CD8-positive, alpha-beta memory T cell (primary cell): ENCODE measurements at places on chromosomes 5 and 9.
A peak's percentile ranks its signal among the peaks of the same experiment; 100 is the strongest.

GRCh38 chr9:94568250-94568889 lies 13.5 kb downstream of the PCAT7 start:
- DNase-seq, result no peak
- no peak overlapping the region for H3K27ac ChIP-seq
- H3K4me1 ChIP-seq, result no peaks in the 10 kb centered on the region
- no peaks in the 10 kb centered on the region for H3K36me3 ChIP-seq
- no peak overlapping the region for H3K4me3 ChIP-seq

- no peak overlapping the region for H3K27ac ChIP-seq
- H3K4me3 ChIP-seq, result no peak overlapping the region
- no peaks in the 10 kb centered on the region for H3K27me3 ChIP-seq
Observed at GRCh38 chr5:72156946-72157624, 49.8 kb downstream of the MAP1B start.

- peaks cover 15% of the 10 kb centered on the region for H3K4me1 ChIP-seq
- H3K4me3 ChIP-seq, result no peak overlapping the region
- no peak for DNase-seq
- no peak overlapping the region for H3K27ac ChIP-seq
- H3K27me3 ChIP-seq, result no peaks in the 10 kb centered on the region
- peaks cover 79% of the 10 kb centered on the region for H3K36me3 ChIP-seq
Observed at GRCh38 chr9:89356782-89357181, 38.5 kb downstream of the SECISBP2 start.

DNA sequence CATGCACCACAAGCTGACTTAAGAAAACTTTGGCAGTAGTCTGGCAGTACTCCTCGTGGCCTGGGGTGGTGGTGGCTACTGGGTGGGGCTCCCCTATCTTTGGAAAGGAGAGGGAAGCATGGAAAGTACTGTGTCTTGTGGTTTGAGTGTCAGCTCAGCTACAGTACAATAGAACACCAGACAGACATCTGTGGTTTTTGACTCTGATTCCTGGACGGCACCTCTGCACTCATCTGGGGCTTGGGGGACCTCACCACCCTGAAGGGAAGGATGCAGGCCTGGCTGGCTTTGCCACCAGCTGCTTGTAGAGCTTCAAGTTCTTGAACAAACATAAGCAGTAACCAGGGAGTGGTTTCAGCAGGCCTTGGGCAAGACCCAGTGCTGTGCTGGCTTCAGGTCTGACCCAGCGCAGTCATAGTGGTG lies 40.6 kb downstream of the TNFSF8 start:
- no peaks in the 10 kb centered on the region for H3K27me3 ChIP-seq
- DNase-seq, result no peak
- H3K36me3 ChIP-seq, result no peaks in the 10 kb centered on the region
- H3K27ac ChIP-seq, result no peak overlapping the region
- peaks cover 47% of the 10 kb centered on the region for H3K4me1 ChIP-seq

DNA sequence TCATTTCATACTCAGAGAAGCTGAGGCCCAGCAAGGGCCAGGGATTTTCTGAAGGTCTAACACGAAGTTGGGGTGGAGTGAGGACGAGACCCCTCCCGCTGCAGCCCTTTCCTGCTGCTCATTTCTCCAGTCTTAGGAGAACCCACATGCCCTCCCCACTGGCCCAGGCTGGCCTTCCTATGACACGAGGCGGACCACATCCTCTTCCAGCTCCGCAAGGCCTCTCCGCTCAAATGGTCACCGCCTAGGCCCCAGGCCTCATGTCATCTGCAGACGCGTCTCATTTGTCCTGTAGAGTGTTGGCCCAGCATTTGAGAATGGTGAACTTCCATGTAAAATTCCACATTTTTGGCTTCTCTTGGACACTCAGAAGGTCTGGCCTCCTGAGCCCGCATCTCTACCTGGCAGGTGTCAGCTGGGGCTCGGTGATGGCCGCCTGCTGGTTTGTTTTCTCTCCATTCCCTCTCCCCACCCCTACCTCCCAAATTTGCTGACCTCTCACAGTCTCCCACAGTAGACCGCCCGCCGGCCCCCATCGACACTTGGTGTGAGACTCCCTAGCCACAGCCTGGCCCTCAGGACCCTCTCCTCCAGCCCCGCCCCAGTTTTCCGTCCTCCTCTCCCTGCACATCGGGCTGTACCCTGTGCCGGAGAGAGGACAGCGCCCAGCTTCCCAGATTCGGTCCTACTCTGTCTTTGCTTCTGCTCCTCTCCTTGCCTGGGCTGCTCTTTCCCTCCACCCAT lies 51.7 kb downstream of the ERGIC1 start:
- H3K27ac ChIP-seq, result no peak overlapping the region
- no peaks in the 10 kb centered on the region for H3K27me3 ChIP-seq
- H3K36me3 ChIP-seq, result no peaks in the 10 kb centered on the region
- no peak for DNase-seq
- H3K4me1 ChIP-seq, result no peaks in the 10 kb centered on the region
- no peak overlapping the region for H3K4me3 ChIP-seq

DNA sequence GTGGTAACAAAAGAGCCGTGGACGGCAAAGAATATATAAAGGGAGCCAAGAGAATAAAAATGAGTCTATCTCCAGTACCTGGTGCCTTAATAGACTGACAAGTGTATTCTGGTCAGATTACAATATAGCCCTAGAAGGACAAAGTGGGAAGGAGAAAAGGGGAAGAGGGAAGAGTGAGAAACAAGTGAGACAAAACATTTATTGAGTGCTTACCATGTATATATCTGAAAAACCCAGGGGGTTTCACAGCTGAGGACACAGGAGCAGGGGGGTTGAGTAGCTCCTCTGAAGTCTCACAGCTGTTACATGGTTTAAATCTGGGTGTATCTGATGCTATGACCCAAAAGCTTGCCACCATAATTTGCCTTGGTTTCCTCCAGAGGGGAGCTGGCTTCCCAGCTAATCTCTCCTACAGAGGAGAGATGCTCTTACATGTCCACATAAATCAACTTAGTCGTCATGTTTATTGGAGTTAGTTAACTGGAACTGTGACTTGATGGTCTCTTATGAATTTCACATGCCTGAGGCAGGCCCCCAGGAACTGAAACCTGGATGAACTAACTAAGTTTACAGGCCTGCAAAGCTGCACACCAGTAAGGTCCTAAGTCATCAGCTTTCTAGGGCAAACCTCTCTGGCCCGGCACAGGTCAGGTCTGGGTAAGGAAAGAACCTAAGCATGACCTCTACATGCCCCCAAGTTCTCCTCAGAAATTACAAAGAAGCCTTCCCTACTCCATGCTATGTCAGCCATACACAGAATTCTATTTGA lies 15.5 kb downstream of the SIL1 start:
- no peak overlapping the region for H3K27ac ChIP-seq
- DNase-seq, result no peak
- no peaks in the 10 kb centered on the region for H3K4me1 ChIP-seq
- H3K4me3 ChIP-seq, result no peak overlapping the region

- H3K36me3 ChIP-seq, result no peaks in the 10 kb centered on the region
- no peak overlapping the region for H3K27ac ChIP-seq
- no peak overlapping the region for H3K4me3 ChIP-seq
- no peaks in the 10 kb centered on the region for H3K27me3 ChIP-seq
- no peaks in the 10 kb centered on the region for H3K4me1 ChIP-seq
Observed at GRCh38 chr9:87564111-87564510, 66.4 kb downstream of the DAPK1 start.

- peaks cover 8% of the 10 kb centered on the region for H3K4me1 ChIP-seq
- H3K4me3 ChIP-seq, result no peak overlapping the region
- no peaks in the 10 kb centered on the region for H3K36me3 ChIP-seq
- H3K27ac ChIP-seq, result no peak overlapping the region
- DNase-seq, result no peak
Observed at GRCh38 chr5:59795141-59795540, 98.4 kb downstream of the PDE4D start.

DNA sequence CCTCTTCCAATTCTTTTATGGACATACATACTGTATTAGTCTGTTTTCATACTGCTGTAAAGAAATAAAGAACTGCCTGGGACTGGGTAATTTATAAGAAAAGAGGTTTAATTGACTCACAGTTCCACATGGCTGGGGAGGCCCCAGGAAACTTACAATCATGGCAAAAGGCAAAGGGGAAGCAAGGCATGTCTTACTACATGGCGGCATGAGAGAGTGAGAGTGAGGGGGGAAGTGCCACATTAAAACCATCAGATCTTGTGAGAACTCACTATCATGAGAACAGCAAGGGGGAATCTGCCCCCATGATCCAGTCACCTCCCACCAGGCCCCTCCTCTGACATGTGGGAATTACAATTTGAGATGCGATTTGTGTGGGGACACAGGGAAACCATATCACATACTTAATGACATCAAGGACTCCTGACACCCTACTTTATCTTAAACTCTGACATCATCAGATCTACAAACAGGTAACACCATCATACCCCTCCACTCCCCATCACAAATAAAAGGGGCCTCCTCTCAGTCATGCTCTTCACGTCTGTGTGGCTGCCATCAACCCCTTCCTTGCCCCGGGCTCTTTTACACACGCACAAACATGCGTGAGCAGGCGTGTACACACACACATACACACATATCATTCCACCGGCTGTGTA lies 9.7 kb downstream of the ANKRD33B start:
- no peaks in the 10 kb centered on the region for H3K4me1 ChIP-seq
- no peaks in the 10 kb centered on the region for H3K27me3 ChIP-seq
- no peak for DNase-seq
- H3K27ac ChIP-seq, result no peak overlapping the region

DNA sequence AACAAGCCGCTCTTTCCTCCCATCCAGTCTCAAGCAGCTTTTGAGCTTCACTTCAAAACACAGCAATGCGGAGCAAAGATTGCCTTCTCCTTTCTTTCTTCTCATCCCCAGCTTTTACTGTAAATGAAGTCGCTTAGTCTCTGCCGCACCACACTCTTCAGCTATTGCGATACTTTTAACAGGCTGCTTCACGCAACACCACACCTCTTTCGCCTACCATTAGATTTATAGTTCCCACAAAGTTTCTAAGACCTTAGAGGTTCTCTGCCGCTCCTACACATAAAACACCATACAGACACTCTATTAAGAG lies 711 bp downstream of the PGGT1B start:
- H3K27me3 ChIP-seq, result no peaks in the 10 kb centered on the region
- no peak for DNase-seq
- H3K27ac ChIP-seq, result peak overlapping the region; percentile 69

- no peaks in the 10 kb centered on the region for H3K4me1 ChIP-seq
- no peak overlapping the region for H3K27ac ChIP-seq
- H3K27me3 ChIP-seq, result no peaks in the 10 kb centered on the region
Observed at GRCh38 chr9:600006-600405, 241.5 kb upstream of the DMRT1 start.

DNA sequence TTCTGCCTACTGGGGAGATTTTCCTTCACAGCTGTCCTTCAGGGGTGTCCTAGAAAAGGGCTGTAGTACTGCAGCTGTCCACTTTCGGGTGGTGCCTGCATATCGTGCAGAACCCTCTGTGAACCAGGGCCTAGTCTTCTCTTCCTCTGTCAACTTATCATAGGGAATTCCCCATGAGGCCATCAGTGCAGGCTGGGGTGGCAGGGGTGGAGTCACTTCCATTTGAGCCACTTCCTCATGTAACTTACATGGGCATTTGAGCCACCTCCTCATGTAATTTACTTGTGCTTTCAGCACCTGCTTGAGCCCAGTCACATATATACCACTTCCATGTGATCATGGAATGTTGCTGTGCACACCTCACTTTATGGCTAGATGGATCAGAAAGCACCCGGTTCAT lies 742.0 kb upstream of the RGMB start:
- no peak for DNase-seq
- no peaks in the 10 kb centered on the region for H3K36me3 ChIP-seq
- H3K27ac ChIP-seq, result no peak overlapping the region

DNA sequence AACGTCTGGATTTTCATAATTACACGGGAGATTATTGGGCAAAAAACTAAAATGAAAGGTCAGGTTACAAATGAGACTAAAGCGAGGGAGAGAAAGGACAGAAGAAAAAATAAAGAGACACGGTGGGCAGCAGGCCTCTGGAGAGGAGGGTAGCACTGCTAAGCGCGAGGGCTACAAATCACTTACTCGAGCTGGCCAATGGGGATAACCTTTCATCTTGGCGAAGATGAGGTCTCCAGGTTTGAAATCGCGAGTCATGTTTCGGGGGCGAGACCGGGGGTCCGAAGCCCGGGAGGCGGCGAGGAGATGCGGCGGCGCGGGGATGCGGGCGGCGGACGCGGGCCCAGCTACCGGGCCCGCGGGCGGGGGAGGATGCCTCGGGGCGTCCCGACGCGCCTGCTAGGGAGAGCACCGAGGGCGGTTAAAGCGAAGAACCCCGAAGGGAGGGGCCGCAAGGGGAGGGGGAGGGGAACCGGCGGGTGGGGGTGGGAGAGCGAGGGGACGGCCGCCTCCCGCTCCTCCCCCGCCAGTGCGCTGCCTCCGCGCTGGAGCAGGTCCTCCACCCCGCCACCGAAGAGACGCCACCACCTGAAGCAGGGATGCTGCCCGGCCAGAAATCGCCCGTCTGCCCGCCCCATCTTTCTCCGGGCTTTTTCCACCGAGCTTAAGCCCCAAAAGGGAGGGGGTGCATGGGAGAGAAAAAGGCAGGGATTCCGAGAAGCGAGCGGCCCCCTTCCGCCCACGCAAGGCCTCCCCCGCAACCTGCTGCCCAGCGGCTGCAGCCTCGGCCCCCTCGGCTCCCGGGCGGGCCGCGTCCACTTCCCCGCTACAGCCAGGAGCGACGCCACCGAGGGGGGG lies 610 bp downstream of the PSIP1 start:
- peaks cover 8% of the 10 kb centered on the region for H3K36me3 ChIP-seq
- H3K27ac ChIP-seq, result peak overlapping the region; percentile 87
- H3K4me1 ChIP-seq, result peaks cover 55% of the 10 kb centered on the region

DNA sequence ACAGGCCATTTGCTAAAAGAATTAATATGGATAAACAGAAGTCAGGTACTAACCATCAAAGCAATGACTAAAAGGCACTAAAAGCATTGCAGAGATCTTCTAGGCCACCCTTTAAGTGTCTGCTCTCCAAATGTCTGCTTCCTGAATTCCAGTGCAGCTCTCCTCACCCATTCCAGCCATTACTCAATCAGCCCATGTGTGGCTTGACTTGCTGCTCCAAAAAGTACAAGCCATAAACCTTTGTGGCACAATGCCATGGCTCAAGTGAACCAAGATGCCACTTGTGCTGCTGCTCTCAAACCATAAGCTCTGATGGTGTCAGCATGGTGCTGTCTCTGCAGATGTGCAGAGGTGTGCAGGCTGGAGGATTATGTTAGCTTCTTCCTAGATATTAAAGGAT lies 290.2 kb upstream of the POU5F2 start:
- H3K27ac ChIP-seq, result no peak overlapping the region
- DNase-seq, result no peak
- H3K36me3 ChIP-seq, result no peaks in the 10 kb centered on the region
- H3K4me1 ChIP-seq, result no peaks in the 10 kb centered on the region

- H3K36me3 ChIP-seq, result no peaks in the 10 kb centered on the region
- no peak for DNase-seq
- no peak overlapping the region for H3K27ac ChIP-seq
- no peak overlapping the region for H3K4me3 ChIP-seq
Observed at GRCh38 chr5:151363673-151364072, 16.3 kb upstream of the SLC36A2 start.

DNA sequence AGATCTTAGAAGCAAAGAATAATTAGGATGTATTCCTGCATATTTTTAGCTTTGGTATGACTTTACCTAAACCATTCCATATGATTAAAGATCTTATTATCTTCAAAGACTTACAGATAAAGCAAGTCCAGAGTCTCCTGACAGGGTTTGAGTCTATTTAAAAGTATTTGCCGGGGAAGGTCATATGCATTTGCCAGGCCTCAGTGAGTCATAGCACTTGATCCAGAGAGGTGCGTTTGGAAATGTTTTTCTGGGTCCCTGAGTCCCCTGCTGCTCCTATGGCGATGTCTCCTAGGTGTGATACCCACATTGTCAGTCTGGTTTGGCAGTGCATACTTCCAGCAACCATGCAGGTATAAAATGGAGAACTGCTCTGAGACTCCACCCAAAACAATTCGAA lies 217.0 kb downstream of the FBXL7 start:
- H3K36me3 ChIP-seq, result no peaks in the 10 kb centered on the region
- DNase-seq, result no peak
- H3K4me3 ChIP-seq, result no peak overlapping the region
- no peaks in the 10 kb centered on the region for H3K27me3 ChIP-seq
